ENCODE measurements at places on chromosomes 6 and 20.

DNA sequence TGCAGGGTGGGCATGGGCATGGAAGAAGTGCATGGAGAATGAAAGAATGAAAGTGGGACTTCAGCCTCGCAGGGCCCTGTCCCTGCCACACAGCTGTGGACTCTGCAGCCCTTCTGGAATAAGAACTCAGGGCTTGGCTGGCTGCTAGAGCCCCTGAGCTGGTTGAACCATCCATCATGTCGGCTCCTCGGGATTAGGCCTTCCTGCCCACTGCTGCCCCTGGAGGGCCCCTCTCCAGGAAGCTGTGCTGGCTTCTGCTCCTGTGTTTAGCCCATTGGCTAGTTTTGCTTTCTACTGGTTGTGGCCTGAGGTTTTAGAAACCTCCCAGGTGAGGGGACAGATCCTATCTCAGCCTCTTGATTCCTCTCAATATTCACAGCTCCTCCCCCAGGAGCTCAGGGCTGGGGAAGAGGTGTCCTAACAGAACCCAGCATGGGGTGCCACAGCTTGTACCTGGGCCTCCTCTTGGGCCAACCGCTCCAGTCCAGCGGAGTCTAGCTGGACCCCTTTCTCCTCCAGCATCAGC lies 7.9 kb downstream of the AARS2 start:
- no peak for DNase-seq

GRCh38 chr20:32158943-32159660 lies 48.4 kb downstream of the PLAGL2 start:
- DNase-seq = no peak

DNA sequence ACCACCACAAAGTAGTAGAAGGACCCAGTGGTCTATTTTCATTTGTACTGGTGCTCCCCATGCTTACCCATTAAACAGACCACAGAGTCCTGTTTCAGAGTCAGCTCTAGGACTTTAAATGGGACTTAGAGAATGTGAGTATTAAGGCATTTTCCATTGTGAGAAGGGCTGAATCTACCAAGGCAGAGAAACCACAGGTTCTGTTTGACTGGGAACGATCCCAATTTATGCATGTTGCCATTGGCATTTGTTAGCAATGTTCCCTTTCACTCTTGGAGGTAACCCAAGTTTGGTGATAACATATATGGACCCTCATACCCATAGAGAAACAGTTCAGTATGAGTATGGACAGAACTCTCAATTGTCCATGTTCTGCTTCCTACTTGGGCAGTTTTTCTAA lies 672.8 kb downstream of the KIF16B start:
- DNase-seq = no peak

- DNase-seq = no peak
These were observed 105.4 kb downstream of the NOL4L start for GRCh38 chr20:32479697-32480171.

All from suppressor macrophage treated with lipopolysaccharide for 1 hour (primary cell).